Caki2 (cell line): ENCODE measurements at places on chromosomes 12 and 14.

DNA sequence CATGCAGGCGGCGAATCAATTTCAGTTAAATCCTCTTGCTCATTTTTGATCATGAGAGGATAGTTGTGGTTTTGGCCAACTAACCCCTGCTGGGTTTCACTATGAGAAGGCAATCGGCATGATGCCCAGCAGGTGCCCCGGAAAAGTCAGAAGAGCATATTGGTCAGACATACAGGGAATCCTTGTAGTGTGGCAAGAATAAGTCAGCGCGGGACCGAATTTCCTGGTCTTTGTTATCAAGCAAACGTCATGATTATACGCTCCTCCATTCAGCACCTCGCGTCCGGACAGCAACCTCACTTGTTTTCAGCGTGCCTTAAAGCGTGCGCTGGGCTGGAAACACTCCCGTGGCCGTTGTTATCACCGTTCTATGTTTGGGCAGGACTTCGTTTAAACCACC, 1.8 kb downstream of the TBC1D30 start:
- peak; percentile 16 for DNase-seq

GRCh38 chr12:1844661-1845409, 24.5 kb downstream of the LRTM2 start:
- no peak for DNase-seq

DNA sequence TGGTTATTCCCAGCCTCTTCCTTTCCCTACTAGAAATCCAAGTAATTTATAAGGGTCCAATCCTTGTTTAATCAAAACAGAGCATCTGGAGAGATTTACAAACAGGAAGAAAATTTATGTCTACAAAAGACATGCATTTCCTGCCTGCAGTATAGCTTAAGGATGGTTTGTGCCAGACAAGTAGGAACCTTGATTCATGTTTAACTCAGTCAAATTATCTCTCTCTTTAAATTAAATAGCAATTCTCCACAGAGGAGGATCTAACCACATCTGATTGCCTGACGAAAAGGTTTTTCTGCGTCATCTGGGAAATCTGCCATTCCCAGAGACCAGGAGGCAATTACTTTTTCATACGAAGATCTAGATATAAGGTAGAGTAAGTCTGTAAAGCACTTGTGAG, 105.2 kb downstream of the ZFC3H1 start:
- DNase-seq: no peak

GRCh38 chr14:68703093-68703492, 89.8 kb downstream of the ZFP36L1 start:
- no peak for DNase-seq
